ENCODE measurements at places on chromosomes 4 and X.

- DNase-seq, result no peak
Measured at GRCh38 chr4:153131596-153131995, 72.6 kb upstream of the TRIM2 start.

GRCh38 chr4:152278505-152279233, 257.2 kb downstream of the FBXW7 start:
- DNase-seq, result no peak

- no peak for DNase-seq
Measured at GRCh38 chr4:156413239-156414135, 459.8 kb upstream of the CTSO start.

- peak; percentile 30 for DNase-seq
Measured at GRCh38 chrX:1392376-1393068, 609 bp upstream of the SLC25A6 start.

GRCh38 chr4:109826719-109827118, 1.1 kb upstream of the RRH start:
- DNase-seq, result peak; percentile 12

GRCh38 chrX:28205905-28206304, 224.7 kb upstream of the DCAF8L1 start:
- no peak for DNase-seq

DNA sequence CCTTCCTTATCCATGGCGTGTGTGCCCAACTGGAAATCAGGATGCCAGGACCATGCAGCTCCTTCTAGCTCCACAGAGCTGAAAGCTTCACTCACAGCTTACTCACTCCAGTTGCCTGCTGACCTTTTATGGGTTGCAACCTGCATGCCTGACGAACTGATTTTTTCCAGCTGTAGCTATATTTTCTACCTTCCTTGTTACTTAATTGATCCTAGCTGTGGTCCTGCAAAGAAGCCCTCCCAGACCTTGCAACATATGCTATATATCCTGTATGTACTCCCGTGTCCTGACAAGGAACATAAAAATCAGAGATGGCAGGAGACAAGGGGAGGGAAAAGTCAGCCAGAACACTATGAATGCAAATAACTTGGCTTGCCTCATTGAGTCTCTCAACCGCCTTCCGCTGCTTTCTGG, 135.3 kb upstream of the LDB2 start:
- DNase-seq, result no peak
